ENCODE measurements at places on chromosomes 5 and 9. TPM values are rescaled to one million over a fixed set of nuclear protein-coding genes. Genes with fewer than 3 reads are reported as not detected.

DNA sequence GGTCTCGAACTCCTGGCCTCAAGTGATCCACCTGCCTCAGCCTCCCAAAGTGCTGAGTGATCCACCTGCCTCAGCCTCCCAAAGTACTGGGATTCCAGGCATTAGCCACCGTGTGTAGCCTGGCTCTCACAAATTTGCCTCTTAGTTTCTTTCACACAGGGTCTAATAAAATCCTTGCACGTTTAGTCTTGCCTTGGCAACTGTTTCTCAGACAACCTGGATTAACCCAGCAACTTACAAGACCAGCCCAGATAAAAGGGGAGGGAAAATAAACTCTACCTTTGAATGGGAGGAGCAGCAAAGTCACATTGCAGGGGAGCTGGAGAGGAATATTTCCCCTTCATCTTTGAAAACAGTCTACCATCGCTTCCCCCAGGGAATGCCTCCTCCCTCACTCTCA lies 29.3 kb upstream of the GNA14 start:
- DNase-seq: peak; percentile 22

DNA sequence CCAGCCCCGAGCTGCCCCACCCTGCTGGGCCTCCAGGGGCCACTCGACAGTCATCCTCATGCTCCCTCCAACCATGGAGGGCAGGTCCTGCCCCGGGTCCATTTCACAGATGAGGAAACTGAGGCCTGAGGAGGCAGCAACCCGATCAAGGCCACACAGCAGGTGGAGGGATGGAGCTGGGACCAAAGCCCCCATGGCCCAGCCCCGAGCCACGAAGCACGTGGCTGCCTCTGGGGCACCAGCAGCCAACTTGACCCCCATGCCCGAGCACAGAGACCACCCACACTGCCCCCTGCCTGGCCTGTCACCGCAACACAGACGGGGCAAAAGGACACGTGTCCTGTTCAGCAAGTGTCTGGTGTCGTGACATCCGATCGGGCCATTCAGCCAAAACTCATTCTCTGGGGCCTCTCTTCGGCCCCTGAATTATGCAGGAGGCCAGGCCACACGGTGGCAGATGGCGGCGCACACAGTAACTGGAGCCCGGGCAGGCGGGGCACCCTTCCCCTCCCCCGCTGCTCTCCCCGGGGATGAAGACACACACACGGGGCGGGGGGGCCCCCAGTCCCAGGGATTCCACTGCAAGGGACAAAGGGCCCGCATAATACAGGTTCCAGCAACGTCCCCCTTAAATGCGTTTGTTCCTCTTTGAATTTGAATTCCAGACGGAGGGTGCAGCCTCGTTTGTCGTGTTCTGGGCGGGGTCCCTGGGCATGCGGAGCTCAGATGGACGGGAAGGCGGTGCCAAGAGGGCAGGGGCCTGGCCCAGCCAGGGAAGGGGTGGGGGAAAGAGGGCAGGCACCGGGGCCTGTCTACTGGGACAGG lies 29.4 kb upstream of the TMEM250 start:
- no peak for DNase-seq

The PFN3 gene
- total RNA-seq: not detected

DNA sequence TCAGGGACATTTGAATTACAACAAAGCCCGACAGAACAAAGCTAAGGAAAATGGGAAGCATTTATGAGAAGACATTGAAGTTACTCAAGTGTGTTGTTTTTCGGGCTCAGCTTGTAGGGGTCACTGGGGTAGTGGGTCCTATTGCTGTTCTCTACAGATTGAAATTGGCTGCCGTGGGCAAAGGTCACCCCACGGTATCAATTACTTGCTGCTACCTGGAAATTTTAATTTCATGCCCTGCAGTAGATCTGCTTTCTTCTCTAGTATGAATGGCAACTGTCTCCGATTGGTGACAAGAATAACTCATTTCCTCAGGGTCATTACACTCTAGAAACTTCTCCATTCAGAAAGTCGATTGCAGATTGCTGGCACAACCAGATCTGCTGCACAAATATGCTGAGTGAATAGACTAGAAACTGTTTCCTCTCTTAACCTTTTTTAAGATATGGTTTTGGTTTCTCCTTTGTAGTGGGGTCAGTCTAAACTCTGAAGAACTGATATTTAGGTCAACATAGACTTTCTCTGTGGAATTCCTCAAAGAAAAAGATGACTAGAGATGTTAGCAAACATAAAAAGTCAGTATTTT lies 454.1 kb downstream of the ARHGEF28 start:
- no peak for DNase-seq

GRCh38 chr5:115557667-115558387 lies 13.3 kb upstream of the FEM1C start:
- no peak for DNase-seq

GRCh38 chr9:108444400-108445358 lies 411.1 kb downstream of the ACTL7B start:
- peak; percentile 27 for DNase-seq

The PPP2R2B gene
- 0.03 TPM for total RNA-seq

GRCh38 chr5:17819783-17820182 lies 185.5 kb downstream of the TAF11L14 start:
- no peak for DNase-seq

DNA sequence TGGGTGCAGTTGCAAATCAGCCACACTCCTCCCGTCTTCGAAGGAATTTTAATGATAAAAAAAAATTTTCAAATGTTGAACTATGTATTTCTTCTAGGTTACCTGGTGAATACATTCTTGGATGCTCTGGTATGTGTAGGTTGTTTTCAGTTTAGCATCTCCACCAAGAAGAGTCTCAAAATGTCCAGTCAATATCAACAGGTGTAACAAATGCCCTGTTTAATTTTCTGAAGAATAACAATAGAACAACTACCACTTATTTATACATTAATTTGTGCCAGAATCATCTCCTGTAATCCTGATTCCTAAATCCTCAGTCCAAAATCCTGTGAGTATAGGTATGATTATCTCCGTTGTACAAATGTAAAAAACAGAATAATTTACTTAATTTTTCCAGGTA lies 67.8 kb downstream of the EBF1 start:
- DNase-seq: no peak

The TICAM2 gene
- total RNA-seq: not detected

The RUSC2 gene
- total RNA-seq: 2.0 TPM

GRCh38 chr9:100377015-100377414 lies 24.3 kb upstream of the TEX10 start:
- DNase-seq: no peak

DNA sequence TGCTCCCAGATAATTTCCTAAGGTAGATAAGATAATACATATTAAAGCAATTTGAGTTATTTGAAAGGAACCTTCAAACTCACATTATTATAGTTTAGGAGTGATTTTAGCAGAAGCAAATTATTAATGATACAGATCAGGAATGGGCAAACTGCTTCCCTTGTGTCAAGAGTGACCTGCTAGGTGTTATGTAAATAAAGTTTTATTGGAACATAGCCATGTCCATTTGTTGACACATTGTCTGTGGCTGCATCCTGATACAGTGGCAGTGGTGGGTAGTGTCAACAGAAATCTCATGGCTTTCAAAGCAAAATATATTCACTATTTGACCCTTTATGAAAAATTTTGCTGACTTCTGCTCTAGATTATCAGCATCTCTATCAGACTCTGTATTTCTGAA lies 11.4 kb upstream of the BASP1 start:
- peak; percentile 15 for DNase-seq

The TAF11L13 gene
- total RNA-seq: not detected

The SAXO1 gene
- total RNA-seq: not detected
